Heart left ventricle (tissue), 16 donors: ENCODE measurements at places on chromosomes 1 and 21. TPM values are rescaled to one million over a fixed set of nuclear protein-coding genes. Genes with fewer than 3 reads are reported as not detected.

KIF26B gene
- 7.0 TPM for total RNA-seq

DNA sequence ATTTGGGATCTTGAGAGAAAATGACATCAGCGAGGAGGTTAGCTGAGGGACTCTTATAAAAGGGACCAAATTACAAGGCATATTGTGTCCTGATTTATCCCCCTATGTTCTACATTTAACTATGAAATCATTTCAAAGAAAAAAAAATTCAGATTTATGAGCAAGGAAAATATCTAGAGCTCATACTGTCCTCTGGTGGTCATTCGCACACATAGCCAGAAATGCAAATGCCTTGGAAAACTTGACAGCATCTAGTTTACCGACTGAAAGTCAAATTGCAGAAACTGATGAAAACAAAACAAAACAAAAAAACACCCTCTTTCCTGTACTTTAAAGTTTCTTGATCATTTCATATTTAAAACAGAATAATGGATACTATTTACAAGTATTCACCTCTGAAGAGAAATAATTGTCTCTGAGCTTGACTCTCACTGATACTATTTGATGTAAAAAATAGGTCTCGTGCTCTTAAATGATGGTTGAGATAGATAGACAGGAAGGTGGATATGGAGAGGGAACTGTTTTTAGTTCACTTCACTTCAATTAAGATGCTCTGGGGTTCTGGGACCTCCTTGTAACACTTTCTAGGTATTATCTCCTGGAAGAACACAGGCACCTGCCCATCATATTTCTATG is 253.8 kb downstream of the PCP4 start:
- DNase-seq: no peak

- DNase-seq: no peak
Observed at GRCh38 chr1:48221657-48222056, 859 bp upstream of the SLC5A9 start.

- DNase-seq: no peak
Observed at GRCh38 chr1:165395901-165396300, 39.4 kb upstream of the LMX1A start.
